SK-N-MC (cell line): ENCODE measurements at places on chromosomes 12 and 14.

DNA sequence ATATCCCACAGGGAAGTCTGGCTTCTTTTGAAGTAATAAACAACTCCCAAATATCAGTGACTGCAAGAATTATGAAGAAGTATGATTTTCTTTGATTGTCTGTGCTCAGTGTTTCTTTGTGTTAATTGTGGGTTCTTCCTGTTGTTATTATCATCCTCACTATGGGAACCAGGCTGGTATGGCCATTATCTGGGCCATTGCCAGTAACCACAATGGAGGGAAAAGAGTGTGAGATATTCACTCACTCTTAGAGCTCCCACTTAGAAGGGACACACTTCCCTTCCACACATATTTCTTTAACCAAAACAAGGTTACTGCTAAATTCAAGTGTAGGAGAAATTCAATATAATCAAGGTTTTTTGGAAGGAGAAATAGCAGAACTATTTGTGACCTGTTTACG, 503.7 kb downstream of the SLC6A15 start:
- DNase-seq = no peak

DNA sequence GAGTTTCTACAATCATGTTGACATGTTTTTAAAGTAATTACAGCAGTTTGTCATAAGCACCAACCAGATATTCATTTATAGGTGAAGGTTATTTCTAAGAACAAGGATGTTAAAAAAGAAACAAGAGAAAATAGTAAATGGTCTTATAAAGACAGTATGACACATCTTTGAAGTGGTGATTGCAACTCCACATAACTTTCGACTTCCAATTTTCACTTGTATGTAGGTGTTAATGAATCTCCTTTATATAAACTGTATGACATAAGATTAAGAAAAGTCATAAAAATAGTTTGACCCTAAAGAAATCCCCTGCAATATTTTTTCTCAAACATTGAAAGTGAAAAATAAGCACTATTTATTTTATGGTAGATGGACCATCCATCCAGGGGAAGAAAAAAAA, 144.8 kb upstream of the PTPRQ start:
- no peak for DNase-seq

DNA sequence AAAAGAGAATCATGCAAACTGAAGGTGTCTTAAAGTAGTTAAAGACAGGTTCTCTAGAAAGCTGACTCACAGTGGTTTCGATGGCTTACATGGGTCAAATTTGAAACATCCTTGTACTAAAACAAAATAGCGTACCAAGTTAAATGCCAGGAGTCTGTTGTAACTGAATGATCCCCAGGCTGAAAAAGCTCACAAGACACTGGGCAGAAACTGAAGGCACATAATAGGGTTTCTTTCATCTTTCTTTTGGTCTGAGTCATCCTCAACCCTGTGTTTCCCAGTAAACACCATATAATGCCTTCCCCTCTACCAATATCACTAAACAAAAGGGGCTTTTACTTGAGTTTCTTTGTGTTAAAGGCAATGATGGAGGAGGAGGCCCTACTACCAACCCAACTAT, 12.8 kb downstream of the ZFYVE1 start:
- no peak for DNase-seq

DNA sequence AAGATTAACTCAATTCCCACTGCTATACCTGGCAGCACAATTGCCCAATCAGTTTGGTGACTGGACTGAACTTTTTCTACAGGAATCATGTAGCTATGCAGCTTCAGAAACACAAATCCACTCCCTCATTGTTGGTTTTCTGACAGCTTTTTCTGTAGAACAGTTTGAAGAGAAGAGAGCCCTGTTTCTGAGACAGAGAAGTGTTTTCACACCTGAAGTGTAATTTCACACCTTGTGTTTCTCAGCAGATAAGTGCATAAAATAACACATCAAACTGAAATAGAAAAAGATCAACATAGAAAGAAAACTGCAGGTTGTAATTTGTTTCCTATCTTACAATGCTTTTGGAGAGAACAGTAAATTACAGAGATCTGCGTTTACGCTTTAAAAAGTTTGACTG, 335.6 kb downstream of the SNAPC1 start:
- DNase-seq = no peak

DNA sequence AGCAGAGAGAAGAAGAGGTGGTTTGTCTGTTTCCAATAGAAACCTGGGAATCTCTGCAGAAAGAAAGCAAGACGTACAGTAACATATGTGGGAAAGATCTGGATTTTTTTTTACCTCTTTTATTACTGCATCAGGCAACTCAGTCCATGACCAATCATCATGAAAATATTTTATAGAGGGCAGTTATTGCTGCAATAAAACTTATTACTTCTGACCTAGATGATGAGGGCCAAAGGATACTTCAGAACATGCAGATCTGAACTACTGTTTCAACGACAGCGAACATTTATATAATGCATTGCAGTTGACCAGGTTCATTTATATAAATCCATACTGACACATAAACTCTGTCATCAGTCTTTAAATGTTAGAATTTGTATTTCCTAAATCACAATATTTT, 67.7 kb downstream of the STAB2 start:
- DNase-seq = no peak

DNA sequence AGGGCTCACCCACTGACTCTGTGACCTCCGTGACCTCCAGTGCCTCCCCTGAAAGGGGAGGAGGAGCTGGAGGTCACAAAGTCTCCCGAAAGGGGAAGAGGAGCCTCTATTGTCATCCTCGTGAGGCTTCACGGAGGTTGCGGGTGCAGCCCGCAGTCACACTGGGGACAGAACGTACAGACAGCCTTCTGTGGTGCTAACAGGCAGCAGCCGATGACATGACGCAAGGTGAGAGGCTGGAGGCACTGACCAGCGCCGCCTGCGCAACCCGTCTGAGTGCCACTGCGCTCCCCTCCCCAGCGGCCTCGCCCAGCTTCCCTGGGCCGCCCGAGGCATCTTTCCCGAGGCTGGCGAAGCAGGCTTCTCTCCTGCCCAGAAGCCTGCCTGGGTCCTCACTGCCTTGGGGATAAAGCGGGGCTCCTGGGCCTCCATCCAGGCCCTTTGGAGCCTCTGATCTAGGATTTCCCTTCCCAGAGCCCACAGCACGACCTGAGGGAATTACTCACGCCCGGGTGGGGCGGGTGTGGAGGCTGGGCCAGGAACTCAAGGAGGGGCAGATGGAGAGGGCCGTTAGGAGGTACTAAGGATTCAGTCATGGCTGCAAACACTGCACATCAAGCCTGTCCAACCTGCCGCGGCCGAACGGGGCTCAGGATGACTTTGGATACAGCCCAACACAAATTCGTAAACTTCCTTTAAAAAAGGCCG, 12.3 kb upstream of the LBHD2 start:
- no peak for DNase-seq

DNA sequence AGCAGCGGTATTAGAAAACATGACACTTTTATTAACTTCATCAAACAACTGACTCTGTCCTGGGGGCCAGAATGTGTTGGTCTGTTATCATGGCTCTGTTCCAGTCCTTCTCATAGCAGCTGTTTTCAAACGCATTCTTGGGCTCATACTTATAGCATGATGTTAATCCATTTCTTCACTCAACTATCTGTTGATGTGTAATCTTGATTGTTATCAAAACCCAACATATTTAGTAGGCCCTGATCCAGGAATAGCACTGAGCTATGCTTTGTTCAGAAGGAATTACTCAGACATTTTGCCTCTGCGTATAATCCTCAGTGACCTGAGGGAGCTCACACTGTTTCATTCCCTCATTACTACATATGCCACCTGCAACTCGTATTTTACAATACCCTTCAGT, 315.9 kb downstream of the BMP4 start:
- DNase-seq = no peak

GRCh38 chr14:54253195-54253947, 143.4 kb upstream of the CDKN3 start:
- DNase-seq = no peak

DNA sequence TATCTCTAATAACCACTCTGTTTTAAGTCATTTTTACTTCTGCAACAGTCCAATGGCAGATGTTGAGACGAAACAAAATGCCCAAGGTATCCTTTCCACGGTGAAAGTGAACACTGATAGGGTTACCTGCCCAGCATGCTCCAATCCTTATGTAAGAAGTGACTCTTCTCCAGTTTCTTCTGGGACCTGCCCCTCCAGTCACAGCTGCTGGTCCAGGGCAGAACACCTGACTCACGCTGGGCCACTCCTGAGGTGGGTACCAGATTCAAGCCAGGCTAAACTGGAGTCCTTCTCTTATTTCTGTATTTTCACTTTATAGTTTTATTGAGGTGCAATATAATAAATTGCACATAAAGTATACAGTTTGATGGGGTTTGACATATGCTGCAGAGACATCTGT, 16.7 kb downstream of the NT5DC3 start:
- no peak for DNase-seq

GRCh38 chr12:52993558-52993869, 12.7 kb upstream of the EIF4B start:
- no peak for DNase-seq

- no peak for DNase-seq
These were observed 11.1 kb downstream of the DICER1 start for GRCh38 chr14:95146079-95146771.

DNA sequence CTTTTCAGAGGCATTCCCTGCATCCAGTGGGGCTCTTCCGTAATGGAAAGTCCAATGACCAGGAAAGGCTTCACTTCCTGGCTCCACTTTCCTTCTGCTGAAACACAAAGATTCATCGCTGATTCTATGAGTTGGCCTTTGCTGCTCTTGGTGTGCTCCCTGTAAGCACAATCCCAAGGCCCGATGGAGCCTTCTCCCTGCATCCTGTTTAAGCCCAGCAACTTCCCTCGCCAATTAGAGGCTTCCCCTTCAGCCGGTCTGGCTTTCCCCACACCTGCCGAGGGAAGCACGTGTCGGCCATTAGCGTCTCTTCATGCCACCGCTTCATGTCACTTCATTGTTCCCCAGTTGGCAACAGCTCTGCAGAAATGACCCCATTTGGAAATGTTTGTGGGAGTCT, 693.9 kb downstream of the MED13L start:
- no peak for DNase-seq

- peak; percentile 39 for DNase-seq
These were observed 143.6 kb upstream of the OTX2 start for GRCh38 chr14:56953884-56954283.

- no peak for DNase-seq
These were observed 7.0 kb downstream of the ERP27 start for GRCh38 chr12:14931359-14931758.

DNA sequence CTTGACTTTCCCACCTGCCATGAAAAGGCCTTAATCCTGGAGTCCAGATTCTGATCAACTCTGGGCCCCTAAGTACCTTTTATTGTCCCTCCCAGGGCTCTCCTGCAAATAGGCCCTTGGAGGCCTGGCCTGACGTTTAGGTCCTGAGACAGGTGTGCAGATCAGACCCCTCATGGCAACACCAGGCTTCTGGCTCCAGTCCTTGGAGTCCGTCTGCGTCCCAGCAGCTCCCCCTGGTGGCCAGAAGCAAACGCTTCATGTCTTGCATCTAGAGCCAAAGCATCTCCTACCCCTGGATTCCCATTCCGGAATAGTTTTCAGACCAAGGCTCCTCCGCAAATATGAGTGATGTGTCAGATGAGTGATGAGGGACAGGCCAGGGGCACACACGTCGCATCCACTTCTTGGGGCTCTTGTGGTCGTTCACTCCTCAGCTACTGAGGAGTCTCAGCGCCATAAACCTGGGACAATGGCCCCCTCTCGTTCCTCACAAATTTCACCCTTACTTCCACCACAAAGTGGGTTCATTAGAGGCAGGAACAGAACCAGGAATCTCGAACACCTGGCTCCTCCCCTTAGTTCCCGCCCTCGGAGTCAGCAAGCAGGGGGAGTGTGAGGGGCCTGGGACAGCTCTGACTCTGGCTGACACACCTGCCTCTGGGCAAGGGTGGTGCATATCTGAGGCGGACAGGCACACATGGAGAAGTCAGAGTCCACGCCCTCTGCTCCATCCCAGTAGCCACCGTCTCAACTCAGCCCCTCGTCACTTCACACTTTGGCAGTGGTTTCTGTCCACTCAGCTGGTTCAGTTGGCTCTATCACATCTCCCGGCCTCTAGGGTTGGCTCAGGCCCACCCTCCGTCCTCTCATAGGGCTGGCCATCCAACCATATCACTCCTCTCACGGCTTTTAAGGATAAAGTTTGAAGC, 77.9 kb upstream of the PWP1 start:
- peak; percentile 10 for DNase-seq

DNA sequence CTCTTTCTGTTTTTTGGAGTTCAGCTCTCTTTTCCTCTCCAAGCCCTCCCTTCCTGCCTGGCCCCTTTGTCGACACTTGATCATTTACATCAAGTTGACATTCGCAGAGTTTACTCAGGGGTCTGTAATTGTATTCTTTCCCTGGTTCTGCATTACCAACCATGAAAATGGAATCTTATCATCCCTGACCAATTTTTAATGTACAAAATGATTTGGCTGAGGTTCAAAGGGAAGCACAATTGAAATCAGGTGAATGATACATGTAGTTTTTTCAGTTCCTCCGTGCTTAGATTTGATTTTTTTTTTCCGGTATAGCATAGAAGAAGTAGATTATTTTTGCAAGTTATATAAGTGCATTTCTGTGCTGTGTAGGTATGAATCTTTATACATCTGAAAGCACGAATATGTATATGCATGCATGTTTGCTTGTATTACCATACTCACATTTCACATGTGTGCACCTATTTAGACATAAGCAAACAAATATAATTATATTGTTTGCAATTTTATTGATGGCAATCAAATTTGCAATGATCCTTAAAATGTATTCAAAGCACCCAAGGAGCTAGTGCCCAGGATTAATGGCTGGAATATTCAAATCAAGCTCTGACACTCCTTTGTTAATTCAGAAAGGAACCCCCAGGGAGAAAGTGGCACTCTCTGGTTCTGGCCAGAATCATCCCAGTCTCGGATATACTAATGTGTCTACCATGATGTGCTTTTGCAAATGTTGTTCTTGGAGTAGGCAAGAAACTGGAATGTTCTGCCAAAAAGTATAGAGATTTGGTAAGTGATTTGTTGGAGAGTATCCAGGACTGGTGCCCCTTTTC, 189.3 kb downstream of the VRK1 start:
- DNase-seq = no peak

- no peak for DNase-seq
These were observed 168.1 kb upstream of the GSC start for GRCh38 chr14:94938016-94938415.

GRCh38 chr14:105168979-105169507, 467 bp upstream of the JAG2 start:
- no peak for DNase-seq
